Trophoblast cell (in vitro differentiated cells and primary cell): ENCODE measurements at places on chromosomes 3 and 15.

- no peak overlapping the region for H3K27ac ChIP-seq
- no peaks in the 10 kb centered on the region for H3K36me3 ChIP-seq
- H3K27me3 ChIP-seq = no peaks in the 10 kb centered on the region
- no peak overlapping the region for H3K4me3 ChIP-seq
Measured at GRCh38 chr3:21877214-21877754, 126.3 kb upstream of the ZNF385D start.

- no peak overlapping the region for H3K4me3 ChIP-seq
- no peak for DNase-seq
- no peaks in the 10 kb centered on the region for H3K36me3 ChIP-seq
- no peak overlapping the region for H3K27ac ChIP-seq
Measured at GRCh38 chr3:135137296-135137695, 342.2 kb downstream of the EPHB1 start.

GRCh38 chr15:32716216-32716914 is 1.4 kb upstream of the GREM1 start:
- DNase-seq = no peak
- no peak overlapping the region for H3K4me3 ChIP-seq
- peaks cover 18% of the 10 kb centered on the region for H3K4me1 ChIP-seq
- no peaks in the 10 kb centered on the region for H3K36me3 ChIP-seq

DNA sequence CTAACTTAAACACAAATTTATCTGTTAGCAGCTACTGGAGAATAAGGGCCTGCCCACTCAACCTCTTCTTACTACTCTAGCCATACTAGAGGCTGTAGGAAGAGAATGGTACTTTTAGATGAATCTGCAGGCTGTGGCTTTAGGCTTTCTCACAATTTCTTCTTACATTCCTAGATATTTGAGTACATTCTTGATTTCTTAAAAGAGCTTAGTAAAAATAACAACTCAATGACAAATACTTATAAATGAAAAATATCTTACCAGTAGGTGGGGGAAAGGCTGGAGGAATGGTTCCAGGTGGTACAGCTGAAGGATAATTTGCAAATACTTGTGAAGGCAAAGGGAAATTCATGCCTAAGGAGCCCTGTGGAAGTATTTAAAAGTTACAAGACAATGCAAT is 92.9 kb upstream of the GK5 start:
- peaks cover 4% of the 10 kb centered on the region for H3K36me3 ChIP-seq
- H3K27me3 ChIP-seq = no peaks in the 10 kb centered on the region
- no peak overlapping the region for H3K27ac ChIP-seq
- DNase-seq = no peak

DNA sequence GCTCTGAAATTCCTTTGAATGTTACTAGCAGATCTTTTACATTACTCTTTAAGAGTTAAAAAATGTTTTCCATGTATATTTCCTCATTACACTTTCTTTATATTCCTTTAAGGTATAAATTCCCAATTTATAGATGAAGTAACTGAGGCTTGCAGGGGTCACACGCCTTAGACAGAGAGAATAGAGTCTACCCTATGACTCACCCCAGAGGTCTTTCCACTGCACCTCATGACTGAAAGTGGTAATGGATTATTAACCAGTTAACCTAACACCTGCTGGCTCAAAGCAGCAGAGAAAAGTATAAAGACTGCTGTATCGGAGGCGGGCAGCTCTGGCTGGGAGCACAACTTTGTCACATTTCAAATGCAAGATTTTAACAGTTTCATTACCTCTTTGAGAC is 37.7 kb downstream of the LDHAL6B start:
- H3K4me3 ChIP-seq = no peak overlapping the region
- H3K27ac ChIP-seq = no peak overlapping the region
- H3K4me1 ChIP-seq = no peaks in the 10 kb centered on the region
- H3K27me3 ChIP-seq = no peaks in the 10 kb centered on the region

GRCh38 chr15:96043591-96044171 is 286.8 kb upstream of the NR2F2 start:
- peaks cover 7% of the 10 kb centered on the region for H3K4me1 ChIP-seq
- H3K27ac ChIP-seq = no peak overlapping the region
- H3K4me3 ChIP-seq = no peak overlapping the region
- no peaks in the 10 kb centered on the region for H3K27me3 ChIP-seq

- H3K4me1 ChIP-seq = peaks cover 20% of the 10 kb centered on the region
- no peaks in the 10 kb centered on the region for H3K36me3 ChIP-seq
- H3K27me3 ChIP-seq = no peaks in the 10 kb centered on the region
- H3K4me3 ChIP-seq = no peak overlapping the region
Measured at GRCh38 chr3:14378415-14378814, 24.0 kb upstream of the SLC6A6 start.

DNA sequence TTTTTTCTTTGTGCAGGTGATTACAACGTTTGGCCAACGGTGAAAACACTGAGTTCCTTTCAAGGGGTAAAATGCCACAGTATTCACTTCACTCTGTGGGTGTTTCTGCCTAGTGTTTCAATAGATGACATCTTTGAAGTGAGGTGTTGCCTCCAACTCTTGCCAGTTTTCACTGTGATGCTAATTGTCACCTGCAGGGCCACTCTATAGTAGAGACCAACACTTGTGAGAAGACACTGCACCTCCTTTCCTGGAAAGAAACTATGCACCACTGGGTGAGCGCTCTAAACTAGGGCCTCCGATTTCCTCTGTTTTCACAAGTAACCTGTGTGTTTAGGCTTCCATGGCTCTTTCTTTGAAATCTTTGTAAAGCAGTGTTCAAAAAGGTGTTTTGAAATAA is 98.3 kb downstream of the THRB start:
- no peaks in the 10 kb centered on the region for H3K27me3 ChIP-seq
- H3K4me1 ChIP-seq = no peaks in the 10 kb centered on the region
- DNase-seq = no peak
- no peak overlapping the region for H3K4me3 ChIP-seq
